ENCODE measurements at places on chromosomes 7 and 10.

DNA sequence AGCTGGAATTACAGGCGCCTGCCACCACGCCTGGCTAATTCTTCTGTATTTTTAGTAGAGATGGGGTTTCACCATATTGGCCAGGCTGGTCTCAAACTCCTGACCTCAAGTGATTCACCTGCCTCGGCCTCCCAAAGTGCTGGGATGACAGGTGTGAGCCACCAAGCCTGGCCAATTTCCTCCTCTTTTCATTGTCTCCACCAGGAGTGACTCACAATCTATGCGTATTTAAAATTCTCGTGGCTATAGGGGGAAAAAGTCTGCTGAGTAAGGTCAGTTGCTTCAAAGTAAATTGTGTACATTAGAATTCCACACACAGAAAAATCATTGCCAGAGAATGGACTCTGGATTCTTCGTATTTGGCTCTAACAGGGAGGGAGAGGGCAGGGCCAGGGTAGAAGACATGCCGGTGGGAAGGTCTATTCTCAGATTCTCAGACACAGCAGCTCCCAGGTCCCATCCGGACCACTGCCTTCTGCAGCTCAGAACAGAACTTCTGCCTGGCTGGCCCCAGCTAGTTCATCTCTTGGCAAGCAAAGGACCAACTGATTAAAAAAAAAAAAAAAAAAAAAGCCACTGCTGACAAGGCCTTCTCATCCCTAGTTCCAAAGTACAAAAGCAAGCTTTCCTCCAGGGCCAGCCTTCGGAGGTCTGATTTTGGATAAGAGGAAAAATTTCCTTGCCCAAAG lies 22.2 kb downstream of the PSPH start:
- no peak for DNase-seq

GRCh38 chr7:28830846-28831245 lies 127.3 kb downstream of the TRIL start:
- no peak for DNase-seq

- no peak for DNase-seq
Measured at GRCh38 chr7:4692055-4692454, 10.0 kb downstream of the FOXK1 start.

GRCh38 chr7:39153647-39154046 lies 175.9 kb downstream of the POU6F2 start:
- no peak for DNase-seq

- no peak for DNase-seq
Measured at GRCh38 chr10:79148452-79149344, 79.9 kb downstream of the ZMIZ1 start.

GRCh38 chr10:49319206-49319605 lies 20.2 kb downstream of the C10orf71 start:
- no peak for DNase-seq

- DNase-seq, result peak; percentile 9
Measured at GRCh38 chr7:106110238-106110560, 1.9 kb downstream of the SYPL1 start.

- no peak for DNase-seq
Measured at GRCh38 chr7:6422926-6423632, 24.7 kb downstream of the DAGLB start.

DNA sequence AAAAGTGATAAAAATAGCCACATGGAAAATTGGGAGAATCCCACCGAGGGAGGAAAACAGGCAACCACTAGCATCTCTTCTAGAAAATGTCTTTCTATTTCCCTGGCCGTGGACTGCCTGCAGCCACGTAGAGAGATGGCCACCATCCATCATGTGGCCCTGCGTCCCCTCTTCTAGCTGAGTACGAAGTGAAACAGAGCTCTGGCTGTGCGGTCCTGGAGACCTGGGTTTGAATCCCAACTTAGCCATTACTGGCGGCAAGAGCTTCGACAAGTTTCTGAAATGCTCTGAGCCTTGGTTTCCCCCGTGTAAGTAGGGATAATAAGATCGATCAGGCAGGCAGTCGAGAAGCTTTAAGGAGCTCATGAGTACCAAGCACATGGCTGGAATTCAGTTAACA lies 32.9 kb downstream of the ZCCHC24 start:
- no peak for DNase-seq

DNA sequence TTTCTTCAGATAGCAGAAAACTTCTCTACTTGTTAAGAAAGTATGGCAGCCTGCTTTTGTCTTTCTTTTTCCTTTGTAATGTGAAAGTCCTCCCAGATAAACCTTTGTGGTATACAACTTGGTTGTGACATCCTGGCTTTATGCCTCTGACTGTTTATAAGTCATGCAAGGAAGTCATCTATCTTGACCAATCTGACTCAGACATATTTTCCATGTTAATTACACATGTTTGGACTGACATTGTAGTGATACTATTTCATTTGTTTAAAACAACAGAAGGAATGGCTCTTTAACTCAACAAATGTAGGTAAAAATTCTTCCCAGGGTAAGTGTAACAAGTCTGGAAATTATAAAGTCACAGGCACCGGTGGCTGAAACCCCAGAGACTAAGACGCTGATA lies 341.6 kb upstream of the MEOX2 start:
- DNase-seq, result no peak

DNA sequence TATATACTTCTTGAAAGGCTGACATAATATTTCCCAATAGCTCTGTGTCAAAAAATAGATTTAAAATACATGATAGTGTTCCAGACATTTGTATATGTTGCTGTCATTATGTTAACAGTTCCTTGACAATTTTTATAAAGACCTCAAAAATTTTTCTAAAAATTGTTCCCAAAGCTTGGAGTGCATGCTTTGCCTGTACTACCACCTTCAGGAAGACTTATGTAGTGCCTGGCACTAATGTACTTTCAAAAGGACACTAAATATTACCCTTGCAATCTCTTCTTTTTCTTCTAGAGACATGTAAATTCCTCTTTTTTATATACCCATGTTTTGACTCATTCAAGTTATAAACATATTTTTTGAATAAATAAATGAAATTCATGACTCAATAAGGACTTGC lies 48.0 kb upstream of the SP8 start:
- DNase-seq, result no peak

DNA sequence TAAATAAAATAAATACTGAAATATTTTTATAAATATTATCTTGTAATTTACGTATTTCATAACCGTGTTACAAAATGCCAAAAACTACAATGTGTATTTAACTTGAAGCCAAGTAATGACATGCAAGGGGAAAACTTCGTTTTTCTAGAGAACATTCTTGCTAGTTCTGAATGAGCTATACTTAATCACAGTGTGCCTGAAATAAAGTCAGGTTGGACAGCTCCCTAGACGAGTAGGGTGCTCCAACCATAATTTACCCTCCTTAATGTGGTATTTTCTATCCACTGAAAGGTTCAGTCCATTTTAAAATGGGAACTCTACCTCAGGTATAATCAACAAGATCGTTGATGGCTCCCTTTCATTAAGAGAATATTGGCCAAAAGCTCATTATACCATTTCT lies 194.5 kb upstream of the AHR start:
- DNase-seq, result no peak

DNA sequence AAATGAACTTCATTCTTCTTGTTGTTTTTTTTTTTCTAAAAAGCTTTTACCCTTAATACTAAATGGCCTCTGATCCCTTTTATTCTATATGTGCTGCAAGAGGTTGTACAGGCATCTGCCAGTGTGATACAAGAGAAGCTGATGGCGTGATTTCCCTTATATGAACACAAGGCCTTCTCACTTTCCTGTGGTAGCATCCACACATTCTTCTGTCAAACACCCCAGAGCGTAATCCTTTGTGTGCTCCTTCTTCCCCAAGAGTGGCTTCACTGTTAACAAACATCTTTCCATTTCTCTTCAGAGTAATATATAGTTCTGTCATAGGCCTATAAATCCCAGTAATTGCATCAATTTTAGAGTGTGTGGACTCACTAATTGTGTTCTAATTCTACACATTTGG lies 86.3 kb upstream of the CAPZA2 start:
- DNase-seq, result no peak

DNA sequence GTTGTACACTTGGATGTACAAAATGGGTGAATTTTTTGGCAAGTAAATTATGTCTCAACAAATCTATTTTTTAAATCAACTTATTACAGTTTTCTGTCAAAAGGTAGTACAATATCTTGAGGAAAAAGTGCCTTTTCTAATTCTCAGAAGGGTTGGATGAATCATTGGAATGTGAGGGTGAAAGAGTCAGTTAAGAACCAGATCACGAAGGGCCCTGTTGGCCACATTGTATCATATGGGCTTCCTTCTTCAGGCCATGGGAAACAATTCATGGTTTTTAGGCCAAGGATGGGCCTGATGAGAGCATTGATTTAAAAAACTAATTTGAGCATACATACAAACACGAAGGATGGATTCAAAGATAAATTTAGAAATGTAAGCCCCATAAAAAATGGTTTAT lies 503.7 kb downstream of the TNS3 start:
- no peak for DNase-seq

DNA sequence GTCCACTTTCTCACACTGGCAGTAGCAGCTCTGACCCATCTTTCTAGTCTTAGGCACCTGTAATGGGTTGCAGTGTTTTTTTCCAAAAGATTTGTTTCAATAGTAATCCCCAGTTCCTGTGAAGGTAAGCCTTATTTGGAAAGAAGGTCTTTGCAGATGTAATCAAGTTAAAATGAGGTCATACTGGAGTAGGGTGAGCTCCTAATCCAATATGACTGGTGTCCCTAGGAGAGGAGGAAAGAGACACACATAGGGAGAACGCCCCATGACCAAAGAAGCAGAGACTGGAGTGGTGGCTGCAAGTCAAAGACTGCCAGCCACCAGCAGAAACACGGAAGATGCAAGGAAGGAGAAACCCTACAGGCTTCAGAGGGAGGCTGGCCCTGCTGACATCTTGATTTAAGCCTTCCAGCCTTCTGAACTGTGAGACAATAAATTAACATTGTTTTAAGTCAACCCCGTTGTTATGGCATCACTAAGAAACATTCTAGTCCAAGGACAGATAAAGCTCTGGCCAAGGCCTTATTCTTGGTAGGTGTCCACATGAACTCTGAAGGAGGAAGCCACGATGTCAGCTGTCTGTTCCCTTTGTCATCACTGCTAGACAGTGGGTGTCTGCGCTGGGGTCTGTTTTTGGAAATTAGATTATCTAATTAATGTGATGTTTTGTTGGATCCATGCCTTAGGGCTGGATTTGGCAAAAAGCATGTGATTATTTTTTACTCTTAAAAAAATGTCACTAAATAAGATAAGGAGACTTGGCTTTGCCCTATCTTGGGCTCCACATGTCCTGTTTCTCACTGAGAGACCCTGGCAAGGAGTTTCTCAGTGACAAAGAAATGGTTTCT lies 214.9 kb downstream of the KCNMA1 start:
- no peak for DNase-seq

- DNase-seq, result no peak
Measured at GRCh38 chr7:145088111-145088745, 252.4 kb upstream of the TPK1 start.

DNA sequence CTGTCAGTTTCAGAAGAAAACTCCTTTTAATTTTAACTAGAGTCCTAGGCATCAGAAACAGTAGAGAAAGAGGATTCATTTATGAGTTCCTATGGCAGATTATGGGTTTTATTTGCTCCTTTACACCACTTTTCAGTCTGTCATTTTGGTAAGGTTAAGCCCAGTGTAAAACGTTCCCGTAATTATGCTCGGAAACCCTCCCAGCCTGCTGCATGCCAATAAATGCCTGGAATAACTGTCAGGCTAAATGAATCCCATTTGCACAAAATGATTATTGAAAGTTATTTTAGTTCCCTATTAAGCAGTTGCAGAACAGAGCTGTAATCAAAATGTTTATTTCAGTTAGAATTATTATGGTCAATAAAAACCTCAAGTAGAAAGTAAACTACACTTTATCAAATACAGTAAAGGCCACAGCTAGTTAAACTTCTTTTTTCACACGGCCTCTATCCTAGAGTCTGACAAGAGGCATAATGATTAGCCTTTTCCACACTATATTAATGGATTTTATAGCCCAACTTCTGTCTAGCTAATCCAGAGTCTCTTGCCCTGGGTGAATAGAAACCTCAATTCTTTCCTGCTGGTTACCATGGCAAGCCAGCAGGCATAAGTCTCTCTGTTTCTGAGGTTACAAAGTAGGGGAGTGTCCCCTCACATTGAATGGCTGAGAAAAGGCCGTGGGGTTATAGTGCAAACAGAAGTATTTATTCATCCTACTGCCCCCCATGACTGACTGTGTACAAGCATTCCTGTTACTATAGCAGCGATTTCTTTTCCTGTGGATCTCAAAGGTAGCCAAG lies 80.8 kb upstream of the NPVF start:
- no peak for DNase-seq

DNA sequence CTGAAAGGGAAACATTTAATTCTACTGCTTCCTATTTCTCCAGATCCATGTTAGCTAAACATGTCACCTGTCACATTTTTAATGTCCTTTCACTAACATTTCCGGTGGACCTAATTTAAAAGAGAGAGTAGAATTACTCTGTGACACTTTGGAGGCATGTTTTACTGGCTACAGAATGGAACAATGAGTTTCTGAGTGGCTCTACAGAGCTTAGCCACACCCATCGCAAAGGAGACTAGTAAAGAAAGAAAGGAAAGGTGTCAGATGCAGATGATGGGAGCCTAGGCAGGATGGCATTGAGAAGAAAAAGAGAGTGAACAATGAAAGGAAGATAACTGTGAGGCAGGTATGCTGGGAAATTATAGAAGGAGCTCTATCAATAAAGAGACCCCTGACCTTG lies 35.9 kb downstream of the NDUFB2 start:
- DNase-seq, result peak; percentile 9

GRCh38 chr10:4607681-4608080 lies 218.3 kb upstream of the AKR1E2 start:
- no peak for DNase-seq

DNA sequence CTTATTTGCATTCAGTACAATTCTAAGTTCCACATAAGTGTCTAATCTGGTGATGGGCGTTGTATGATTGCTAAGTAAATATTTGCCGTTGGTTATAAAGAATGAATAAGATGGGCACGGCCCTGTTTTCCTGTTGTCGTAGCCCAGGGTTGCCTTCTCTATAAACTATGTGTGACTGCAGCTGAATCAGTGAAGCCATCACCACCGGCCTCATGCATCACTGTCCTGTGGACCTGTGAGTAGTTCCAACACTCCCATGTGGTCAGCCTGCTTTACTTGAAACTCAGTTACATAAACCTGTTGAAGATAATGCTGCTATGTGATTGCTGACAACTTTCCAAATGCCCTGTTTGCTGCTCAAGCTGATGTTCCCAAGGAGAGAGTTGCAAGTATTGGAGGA lies 21.6 kb upstream of the KLF6 start:
- DNase-seq, result no peak

GRCh38 chr10:31383810-31384588 lies 65.0 kb downstream of the ZEB1 start:
- DNase-seq, result no peak

DNA sequence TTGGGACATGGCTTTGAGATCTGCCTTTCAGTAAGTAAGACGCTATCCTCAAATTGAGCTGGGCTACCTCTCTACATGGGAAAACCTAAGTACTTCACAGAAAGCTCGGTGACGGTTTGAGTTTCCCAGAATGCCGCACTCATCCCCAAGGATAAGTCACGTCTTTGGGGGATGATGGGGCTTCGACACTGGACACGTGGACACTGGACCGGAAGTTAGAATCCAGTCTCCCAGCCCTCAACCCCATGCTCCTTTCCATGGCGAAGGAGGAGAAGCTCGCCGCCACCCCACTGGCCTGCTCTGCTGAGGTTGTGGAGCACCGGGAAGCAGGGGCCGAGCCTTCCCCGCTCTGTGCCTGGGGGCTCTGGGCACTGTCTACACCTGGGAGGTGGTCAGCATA lies 27.5 kb downstream of the PTPRE start:
- DNase-seq, result no peak

All from DMS79 treated with DMSO at 0.1 percent for 48 hours (cell line).